ENCODE measurements at places on chromosomes 4 and X.

DNA sequence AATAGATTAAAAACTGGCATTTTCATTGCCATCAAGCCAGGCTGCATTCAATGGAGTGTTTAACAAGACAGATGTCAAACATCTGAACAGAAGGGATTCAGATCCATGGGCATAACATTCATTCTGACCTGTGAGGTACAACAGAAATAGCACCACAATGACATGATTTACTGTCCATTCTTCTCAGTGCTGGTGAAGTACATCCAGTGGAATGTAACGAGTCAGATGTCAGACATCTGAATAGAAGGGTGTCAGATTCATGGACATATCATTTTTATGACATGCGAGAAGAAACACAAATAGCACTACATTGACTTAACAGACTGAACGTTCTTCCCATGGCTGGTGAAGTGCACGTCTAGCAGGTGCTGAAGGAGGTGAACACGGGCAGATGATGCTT is 186.4 kb downstream of the PPP4R3C start:
- DNase-seq: no peak

- DNase-seq: no peak
Observed at GRCh38 chr4:55032788-55033187, 92.6 kb downstream of the KDR start.

GRCh38 chrX:23737413-23737812 is 5.7 kb downstream of the ACOT9 start:
- DNase-seq: no peak

DNA sequence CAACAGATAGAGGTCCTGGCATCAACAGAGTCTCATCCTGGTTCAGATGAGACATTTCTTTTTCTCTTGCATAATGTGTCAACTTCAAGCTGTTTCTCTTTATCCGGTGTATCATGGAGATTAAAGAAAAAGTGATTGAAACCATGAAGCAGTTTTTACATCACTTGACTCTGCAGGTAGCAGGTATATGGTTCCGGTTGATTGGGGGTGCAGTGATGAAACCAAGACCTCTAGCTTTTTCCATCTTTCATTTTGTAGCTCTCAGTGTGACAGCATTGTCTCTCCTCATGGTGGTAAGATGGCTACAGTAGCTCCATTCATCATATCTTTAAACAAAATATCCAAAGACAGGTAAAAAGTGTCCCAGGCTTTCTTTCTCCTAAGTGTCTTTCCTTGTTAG is 2.4 kb upstream of the HOPX start:
- no peak for DNase-seq

GRCh38 chr4:89805297-89805696 is 31.7 kb downstream of the SNCA start:
- DNase-seq: no peak

DNA sequence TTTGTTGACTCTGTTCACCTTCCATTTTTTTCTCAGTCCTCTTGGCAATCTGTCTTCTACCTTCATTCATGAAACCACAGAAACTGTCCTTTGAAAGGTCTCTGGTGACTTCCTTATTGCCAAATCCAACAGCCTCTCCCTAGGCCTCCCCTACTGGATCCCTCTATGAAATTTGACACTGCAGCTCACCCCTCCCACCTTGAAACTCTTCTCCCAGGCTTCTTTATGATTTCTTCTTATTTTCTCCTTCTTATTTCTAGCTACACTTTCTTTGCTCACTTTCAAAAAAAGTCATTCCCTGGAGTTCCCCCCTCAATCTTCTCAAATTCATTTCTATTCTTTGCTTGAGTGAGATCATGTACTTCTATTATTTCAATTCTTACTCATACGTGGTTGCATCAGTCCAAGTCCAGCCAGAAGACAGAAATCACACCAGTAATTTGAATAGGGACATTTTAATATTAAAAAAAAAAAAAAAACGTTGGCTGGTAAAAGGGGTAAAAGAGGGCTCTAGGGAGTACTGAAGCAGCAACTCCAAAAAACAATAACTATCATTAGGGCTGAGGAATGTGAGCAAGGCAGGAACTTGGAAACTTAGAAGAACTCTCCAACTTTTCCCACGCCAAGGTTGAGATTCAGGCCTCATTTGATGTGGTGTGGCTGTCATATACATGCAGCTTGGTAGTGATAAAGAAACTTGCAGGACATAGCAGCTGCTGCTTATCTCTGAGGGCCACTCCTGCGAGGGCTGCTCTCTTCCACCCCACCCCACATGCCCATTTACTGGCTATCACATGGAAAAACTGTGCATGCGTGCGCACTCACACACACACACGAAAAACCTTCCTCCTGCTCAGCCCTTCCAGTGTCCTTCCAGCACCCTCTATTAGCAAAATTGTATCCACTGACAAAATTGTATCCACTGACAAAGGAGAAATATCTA is 169.8 kb upstream of the GALNT7 start:
- peak; percentile 14 for DNase-seq

DNA sequence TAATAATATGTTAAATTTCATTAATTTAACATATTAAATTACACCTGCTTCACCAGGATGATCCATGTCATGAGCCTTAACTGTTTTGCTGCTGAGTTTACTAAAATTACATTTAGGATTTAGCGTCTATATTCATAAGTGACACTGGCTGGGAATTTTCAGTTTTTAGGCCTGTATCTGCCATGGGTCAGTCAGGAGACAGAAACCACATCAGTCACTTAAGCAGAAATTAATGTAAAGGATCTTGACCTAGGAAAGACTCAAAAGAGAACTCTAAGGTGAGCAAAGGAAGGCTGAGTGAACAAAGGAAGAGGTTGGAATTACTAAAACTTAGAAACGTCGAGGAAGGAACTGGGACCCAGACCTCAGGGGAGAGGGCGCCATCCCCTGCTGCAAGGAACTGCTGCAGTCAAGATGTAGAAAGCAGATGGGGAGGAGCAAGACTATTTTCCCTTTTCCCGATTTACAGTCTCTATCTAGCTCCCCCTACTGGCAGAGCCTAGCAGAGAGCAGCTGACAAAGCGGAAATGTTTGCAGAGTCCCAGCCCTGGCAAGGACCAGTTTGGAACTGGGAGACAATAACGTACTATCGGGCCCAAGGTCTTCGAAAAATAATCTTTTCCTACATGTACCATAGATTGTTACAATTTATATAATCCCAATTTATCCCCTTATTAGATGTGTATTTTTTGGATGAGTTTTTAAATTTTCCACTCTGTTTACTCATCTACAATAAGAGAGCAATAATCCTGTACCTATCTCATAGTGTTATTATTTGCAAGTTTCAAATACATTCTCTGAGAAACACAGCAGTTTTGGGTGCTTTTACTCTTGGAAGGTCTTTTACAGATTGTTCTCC is 22.6 kb upstream of the RBBP7 start:
- peak; percentile 30 for DNase-seq

- DNase-seq: no peak
Observed at GRCh38 chr4:186193851-186194250, 2.5 kb downstream of the CYP4V2 start.

DNA sequence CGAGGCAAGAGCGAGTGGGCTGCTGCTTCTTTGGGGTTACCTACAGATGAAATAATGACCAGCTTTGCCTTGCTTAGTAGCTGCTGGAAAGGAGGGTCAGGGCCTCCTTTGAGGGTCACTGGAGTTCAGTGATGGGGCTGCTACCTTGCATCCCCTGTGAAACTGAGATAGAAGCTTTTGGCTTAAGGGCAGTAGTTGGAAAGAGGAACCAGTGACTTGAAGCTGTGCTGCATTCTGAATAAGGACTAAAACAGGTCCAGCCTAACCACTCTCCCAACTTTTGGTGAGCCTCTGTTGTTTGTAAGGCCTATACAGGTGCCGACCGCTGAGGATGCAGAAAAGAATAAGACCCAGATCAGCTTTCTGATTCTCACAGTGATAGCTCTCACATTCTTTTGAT is 41.2 kb downstream of the RASL11B start:
- no peak for DNase-seq

- no peak for DNase-seq
Observed at GRCh38 chrX:1558761-1559468, 21.9 kb upstream of the P2RY8 start.

DNA sequence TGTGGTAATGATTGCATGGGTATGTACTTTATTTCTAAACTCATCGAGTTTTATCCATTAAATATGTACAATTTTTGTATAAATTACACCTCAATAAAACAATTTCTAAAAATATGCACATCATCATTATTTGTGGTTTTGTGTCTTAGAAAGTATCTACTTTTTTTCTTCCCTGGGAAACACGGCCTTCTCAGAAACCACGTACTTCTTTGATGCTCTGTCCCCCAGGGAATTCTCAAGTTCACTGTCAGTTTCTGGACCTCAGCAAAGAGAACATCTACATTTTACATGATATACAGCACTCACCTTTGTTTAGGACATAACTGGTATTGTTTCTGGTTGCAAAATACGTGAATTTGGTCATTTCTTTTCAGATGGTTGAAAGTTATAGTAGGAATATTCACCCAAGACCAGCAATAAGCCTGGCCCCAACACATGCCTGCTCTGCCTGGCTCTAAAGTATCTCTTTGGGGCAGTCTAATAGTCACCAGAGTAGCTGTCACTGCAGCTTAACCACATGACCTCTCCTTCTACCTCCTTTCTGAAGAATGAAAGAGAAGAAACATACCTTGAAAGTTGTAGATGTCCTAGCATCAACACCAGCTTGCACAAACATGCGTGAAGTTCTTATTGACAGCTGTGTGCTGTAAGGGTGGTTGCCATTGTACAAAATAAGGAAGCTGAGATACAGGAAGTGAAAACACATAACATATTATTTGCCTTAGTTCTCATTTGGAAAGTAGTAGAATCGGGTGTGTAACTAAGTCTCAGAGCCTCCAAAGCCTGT is 48.4 kb upstream of the SPANXN4 start:
- DNase-seq: no peak

GRCh38 chr4:39178706-39179105 is 3.6 kb upstream of the WDR19 start:
- no peak for DNase-seq

DNA sequence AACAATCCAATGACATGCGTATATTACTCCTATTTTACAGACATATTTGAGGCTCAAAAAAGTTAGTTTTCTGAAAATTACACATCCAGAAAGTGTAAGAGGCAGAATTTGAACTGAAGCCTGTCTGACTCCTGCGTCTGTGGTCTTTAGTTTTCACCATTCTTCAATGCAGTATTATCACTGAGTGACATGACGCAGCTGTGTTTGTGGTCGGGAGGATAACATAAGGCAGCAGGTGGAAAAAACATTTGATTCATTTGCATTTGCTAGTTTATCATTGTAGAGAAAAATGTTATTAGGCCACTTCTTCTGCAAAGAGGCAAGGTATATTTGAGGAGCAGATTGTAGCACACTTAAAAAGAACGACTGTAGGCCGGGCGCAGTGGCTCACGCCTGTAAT is 186.7 kb downstream of the TENM3 start:
- DNase-seq: no peak

DNA sequence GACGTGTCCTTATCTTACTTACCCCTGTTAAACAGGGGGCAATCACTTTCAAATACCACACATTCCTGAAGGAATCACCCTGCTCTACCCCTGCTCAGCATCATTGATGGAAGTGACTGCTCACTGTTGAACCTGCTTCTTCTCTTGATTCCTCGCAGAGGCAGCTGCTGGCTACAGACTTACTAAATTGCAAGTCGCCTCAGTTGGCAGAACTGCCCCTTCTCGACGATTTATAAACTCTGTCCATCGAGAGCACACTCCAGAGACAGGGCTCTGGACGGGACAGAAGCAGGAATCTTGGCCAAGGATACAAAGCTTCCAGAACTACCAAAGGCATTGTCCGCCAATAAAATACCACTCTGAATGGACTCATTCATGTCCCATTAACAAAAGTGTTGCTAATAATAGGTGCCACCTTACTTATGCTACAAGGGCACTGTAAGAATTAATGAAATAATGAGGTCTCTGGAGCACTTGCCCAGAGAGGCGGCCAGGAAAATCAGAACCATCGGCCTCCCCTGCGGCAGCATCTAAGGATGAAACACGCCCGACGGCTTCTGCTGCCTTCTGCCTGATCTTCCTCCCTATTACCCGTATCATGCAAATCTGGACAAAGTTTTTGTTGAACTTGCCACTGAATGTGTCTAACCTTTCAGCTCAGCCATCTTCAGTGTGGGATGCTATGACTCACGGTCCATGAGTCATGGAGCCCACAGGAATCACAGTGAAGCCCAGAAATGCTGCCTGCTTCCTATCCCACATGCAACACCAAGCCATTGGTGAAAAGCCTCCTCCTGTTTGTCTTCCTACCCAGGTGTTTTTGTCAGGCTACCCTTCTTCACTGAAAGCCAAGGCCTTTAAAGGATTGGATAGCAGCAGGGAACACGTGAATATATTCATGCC is 164.9 kb downstream of the MAML3 start:
- no peak for DNase-seq

DNA sequence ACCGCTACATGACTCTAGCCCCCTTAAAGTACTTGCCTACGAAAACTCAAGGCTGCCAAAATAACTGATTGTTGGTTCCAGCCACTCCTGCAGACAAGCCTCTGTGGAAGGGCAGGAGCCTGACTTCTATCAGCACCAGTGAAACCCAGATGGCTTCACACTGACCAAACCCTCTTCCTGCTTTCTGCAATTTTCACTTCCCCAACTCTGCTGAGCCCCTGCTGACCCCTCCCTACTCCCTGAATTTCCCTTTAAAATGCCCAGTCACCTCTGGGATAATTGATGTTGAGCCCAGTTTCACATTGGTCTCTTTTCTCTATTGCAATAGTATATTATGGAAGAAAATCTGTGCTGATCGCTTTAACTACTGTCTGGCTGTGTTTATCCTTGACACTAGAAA is 61.6 kb upstream of the STS start:
- no peak for DNase-seq

GRCh38 chr4:150662686-150663085 is 80.7 kb downstream of the MAB21L2 start:
- DNase-seq: no peak

DNA sequence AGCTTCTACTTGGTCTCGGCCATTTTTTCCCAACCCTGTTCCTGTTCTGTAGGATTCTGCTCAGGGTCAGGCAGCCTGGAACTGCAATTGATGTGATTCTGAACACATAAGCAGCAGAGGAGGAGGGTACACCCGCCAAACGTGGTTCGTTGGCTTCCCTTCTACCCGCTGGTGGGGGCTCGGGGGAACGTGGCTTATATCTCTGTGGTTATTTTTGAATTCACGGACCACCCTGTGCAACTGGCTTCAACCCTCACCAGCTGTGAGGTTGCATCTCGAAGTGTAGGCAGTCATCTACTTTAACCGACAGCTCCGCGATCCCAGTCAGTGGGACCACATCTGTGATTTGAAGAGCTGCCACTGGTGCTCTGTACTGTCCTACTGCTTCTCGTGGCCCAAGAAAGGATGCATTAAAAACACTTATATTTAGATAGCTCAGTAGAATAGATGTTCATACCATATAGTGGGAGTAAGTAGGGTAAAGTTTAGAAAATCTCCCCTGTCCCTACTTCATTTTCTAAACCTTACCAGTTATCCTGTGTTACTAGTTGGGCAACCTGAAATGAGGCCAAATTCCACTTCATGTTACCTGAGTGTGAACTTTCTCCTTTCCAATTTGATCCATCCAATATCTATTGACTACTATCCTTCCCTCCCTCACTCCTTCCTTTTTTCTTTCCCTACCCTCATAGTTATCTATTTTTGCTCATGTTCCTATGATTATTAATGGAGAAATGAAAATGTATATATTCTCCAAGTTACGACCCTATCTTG is 80.4 kb upstream of the BCOR start:
- DNase-seq: no peak

All from DMS153 (cell line).